ENCODE measurements at places on chromosomes 16 and 17.

GRCh38 chr17:77824780-77825280, 133.7 kb upstream of the TNRC6C start:
- DNase-seq, result no peak

DNA sequence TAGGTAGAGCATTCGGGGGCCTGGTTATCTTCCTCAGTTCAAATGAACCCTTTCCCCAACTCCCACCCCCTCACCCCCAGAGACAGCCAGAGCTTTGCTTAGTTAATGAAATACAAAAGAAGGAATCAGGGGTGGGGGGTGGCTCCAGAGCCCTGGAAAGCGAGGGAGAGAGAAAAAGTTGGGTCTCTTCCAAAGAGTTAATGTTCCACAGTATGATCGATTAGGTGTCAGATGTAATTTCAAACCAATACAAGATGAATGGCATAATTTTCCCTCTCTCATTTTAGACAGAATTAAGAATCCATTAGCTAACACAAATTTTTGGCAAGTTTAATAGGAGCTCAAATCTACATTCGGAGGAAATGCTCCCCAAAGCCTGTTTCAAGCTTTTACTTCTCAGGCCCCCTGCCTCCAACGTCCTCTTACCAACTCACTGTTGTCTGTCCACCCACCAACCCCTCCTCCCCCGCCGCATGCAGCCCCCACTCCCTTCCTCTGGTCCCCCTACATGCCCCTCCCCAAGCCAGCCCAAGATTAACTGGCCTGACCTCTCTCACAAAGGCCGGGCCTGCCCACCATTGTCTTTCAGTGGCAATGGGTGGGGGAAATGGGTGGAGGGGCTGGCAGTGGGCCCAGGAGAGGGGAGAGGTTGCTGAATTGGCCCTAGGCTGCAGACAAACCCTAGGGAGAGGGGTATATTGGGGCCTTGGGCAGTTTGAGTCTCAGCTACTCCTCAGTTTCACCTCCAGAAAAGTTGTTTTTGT, 28.2 kb downstream of the NEUROD2 start:
- DNase-seq, result no peak

GRCh38 chr16:71421911-71422310, 19.9 kb downstream of the TLE7 start:
- peak; percentile 19 for DNase-seq

DNA sequence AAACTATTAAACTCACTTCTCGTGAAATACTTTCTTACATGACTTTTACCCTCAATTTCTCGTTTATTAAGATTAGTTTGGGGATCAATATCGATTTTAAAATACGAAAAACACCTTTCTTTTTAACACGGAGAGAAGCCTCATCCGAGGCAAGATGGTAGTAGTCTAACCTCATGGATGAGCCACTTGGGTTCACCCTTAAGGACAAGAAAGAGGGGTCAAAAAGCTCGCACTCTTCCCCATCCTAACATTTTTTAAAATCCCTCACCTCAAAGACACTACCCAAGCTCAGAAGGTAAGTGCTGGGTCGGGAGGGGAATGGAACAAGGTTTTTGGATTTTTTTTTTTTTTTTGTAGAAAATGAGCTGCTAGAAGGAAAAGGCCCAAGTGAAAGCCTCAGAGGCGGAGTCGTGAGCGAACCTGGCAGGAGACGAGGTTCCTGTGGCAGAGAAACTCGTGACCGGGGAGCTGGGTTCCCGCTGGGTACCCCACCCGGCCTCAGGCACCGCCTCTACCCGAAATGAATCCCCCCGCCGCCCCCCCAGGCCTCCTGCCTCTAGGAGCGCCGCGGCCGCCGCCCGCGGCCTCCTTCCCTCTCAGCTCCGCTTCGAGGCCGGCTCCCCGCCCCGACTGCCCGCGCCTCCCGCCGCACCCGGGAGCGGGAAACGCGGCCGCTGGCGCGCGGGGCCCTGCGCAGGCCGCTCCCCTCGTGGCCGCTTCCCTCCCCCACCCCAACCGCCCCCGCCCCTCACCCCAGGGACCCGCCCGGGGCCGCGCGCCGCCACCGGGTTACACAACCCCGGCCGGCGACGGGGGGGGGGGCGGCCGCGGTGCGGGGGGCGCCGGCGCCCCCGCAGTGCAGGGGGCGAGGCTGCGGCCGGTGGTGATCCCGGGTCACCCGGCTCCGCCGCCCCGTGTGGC, 1.6 kb downstream of the NUFIP2 start:
- DNase-seq, result peak; percentile 71

- no peak for DNase-seq
Observed at GRCh38 chr17:61480414-61480807, 28.2 kb downstream of the TBX4 start.

DNA sequence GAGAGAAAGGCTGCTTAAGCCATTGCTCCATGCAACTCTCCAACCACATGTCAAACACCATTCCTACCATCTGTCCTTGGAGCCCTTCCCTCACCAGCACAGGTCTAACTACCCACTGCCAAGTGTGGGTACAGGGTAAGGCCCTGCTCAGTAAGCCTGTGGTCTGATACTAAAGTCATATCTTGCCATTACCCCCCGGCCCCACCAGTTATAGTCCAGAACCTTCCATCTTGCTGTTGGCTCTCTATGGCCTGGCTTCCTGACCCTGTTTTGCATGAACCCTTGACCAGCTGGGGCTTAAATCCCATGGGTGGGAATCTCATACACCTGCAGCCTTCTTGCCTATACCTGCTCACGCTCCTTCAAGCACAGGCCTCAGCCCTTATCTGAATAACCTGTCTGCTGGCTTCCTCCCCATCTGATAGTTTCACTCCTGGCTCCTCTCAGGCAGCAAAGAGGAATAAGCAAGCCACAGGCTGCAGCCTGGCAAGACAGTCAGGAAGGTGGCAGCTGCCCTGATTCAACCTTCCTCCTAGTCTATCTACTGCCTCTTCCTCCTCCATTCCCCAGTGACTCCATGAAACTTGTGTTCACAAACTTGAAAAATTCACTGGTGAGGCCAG, 64.1 kb downstream of the ZFHX3 start:
- DNase-seq, result no peak

Measured in CD4-positive, alpha-beta T cell treated with Interleukin-10 for 1 hour (primary cell).